ENCODE measurements at places on chromosomes 5 and 9. TPM values are rescaled to one million over a fixed set of nuclear protein-coding genes. Genes with fewer than 3 reads are reported as not detected.

The CMBL gene
- total RNA-seq, result 22.0 TPM

The ACTBL2 gene
- total RNA-seq, result 0.07 TPM

The PCDHGA2 gene
- 0.47 TPM for total RNA-seq

The PCDHGA9 gene
- total RNA-seq, result 0.04 TPM

The BAAT gene
- 0.43 TPM for total RNA-seq

The FCN2 gene
- total RNA-seq, result not detected

The IFNB1 gene
- 0.23 TPM for total RNA-seq

The CDO1 gene
- total RNA-seq, result not detected

The GFI1B gene
- total RNA-seq, result not detected

The TGFBR1 gene
- 61.6 TPM for total RNA-seq

The PDGFRB gene
- total RNA-seq, result 0.10 TPM

The GPR150 gene
- total RNA-seq, result 0.14 TPM

The NEURL1B gene
- 3.3 TPM for total RNA-seq

The CDH18 gene
- not detected for total RNA-seq

The IFNK gene
- not detected for total RNA-seq

The C1QTNF2 gene
- not detected for total RNA-seq

The PCDHA1 gene
- 0.20 TPM for total RNA-seq

The PCDHB3 gene
- not detected for total RNA-seq

The NIPSNAP3A gene
- total RNA-seq, result 15.4 TPM

The LHX3 gene
- 0.07 TPM for total RNA-seq

The MCIDAS gene
- total RNA-seq, result 3.1 TPM
